ENCODE measurements at places on chromosomes 7 and 10.

GRCh38 chr7:75931680-75932079 is 16.7 kb downstream of the POR start:
- DNase-seq: no peak

DNA sequence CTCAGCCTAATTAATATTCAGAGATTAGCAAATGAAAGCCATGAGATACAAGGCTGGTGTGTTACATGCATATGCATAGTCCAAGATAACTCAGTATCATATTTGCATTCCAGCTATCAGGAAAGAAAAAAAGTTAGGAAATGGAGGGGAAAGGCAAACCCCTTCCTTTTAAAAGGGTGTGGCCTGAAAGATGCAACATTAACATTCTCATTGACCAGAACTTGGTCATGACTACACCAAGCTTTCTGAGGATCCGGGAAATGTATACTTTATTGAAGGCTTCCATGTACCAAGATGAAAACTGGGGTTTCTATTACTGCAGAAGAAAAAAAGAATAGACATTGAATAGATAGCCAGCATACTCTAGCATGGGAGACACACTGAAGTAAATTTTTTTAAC is 96.5 kb downstream of the IPMK start:
- no peak for DNase-seq

GRCh38 chr7:344608-344994 is 54.6 kb downstream of the FOXL3 start:
- DNase-seq: no peak

- no peak for DNase-seq
Measured at GRCh38 chr7:79459381-79459780, 5.9 kb upstream of the MAGI2 start.

- no peak for DNase-seq
Measured at GRCh38 chr7:69735582-69735981, 137.3 kb downstream of the AUTS2 start.

DNA sequence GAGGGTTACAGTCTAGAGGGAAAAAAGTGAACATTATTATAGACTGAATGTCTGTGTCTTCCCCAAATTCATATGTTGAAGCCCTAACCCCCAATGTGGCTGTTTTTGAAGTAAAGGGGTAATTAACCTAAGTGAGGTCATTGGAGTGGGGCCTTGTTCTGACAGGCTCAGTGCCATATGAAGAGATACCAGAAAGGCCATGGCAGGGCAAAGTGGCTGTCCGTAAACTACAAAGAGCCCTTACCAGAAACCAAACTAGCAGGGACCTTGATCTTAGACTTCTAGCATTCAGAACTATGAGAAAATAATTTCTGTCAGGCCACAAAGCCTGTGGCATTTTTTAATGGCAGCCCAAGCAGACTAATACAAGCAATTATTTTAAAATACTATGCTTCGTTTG is 8.7 kb downstream of the TMEM209 start:
- DNase-seq: no peak

DNA sequence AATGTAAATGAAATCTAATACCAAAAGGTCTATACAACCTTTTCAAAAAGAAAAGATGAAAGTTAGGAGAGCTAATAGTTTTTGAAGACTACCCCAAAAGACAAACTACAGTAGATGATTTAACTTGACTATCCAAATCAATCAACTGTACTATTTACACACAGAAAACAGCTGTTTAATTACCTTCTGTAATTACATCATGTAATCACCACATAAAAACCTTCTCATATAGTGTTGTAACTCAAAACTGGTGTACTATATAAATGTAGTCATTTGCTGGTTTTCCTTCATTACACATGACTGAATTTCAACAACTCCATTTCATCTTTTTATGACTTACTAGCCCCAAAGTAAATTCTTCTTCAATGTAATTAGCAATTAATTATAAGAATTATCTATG is 4.5 kb downstream of the RTKN2 start:
- DNase-seq: no peak

All from COLO829 (cell line).